ENCODE measurements at places on chromosomes 12 and 14. TPM values are rescaled to one million over a fixed set of nuclear protein-coding genes. Genes with fewer than 3 reads are reported as not detected.

The WNT1 gene
- 0.10 TPM for polyA plus RNA-seq

The GZMB gene
- 8.0 TPM for polyA plus RNA-seq

The NEUROD4 gene
- polyA plus RNA-seq: not detected

The KRT78 gene
- 0.20 TPM for polyA plus RNA-seq

The DCN gene
- 380 TPM for polyA plus RNA-seq

The NUP107 gene
- polyA plus RNA-seq: 22.9 TPM

The SPX gene
- polyA plus RNA-seq: not detected

The SMOC1 gene
- polyA plus RNA-seq: not detected

The EEA1 gene
- polyA plus RNA-seq: 3.0 TPM

The C12orf54 gene
- not detected for polyA plus RNA-seq

The SLC38A4 gene
- 3.5 TPM for polyA plus RNA-seq

The FBLN5 gene
- 19.5 TPM for polyA plus RNA-seq

The TSHR gene
- polyA plus RNA-seq: not detected

The SLC25A21 gene
- polyA plus RNA-seq: 0.13 TPM

The POU6F1 gene
- polyA plus RNA-seq: 1.2 TPM

The LTB4R2 gene
- polyA plus RNA-seq: not detected

The SOX5 gene
- polyA plus RNA-seq: 0.60 TPM

The SLC10A1 gene
- polyA plus RNA-seq: not detected

The KRT6A gene
- polyA plus RNA-seq: 6.0 TPM

The TMEM132C gene
- 1.8 TPM for polyA plus RNA-seq

The PCNX4 gene
- polyA plus RNA-seq: 10.2 TPM

The AP1G2 gene
- 41.6 TPM for polyA plus RNA-seq

The SERPINA3 gene
- polyA plus RNA-seq: 2.3 TPM

The CPNE6 gene
- polyA plus RNA-seq: not detected

The OR6C2 gene
- not detected for polyA plus RNA-seq

The EML5 gene
- 0.23 TPM for polyA plus RNA-seq

The UNC79 gene
- not detected for polyA plus RNA-seq

The NOP9 gene
- 29.0 TPM for polyA plus RNA-seq

The PPP1R1A gene
- polyA plus RNA-seq: 1.2 TPM

The PMEL gene
- polyA plus RNA-seq: 1.7 TPM

The PRB3 gene
- not detected for polyA plus RNA-seq

The ZC3H10 gene
- polyA plus RNA-seq: 1.2 TPM

The SIX4 gene
- not detected for polyA plus RNA-seq

The BTG1 gene
- 57.3 TPM for polyA plus RNA-seq

The MYO1A gene
- 89.5 TPM for polyA plus RNA-seq

The GLI1 gene
- polyA plus RNA-seq: 0.60 TPM

The C12orf42 gene
- polyA plus RNA-seq: not detected

The SERPINA1 gene
- polyA plus RNA-seq: 134 TPM

The TSPAN8 gene
- 808 TPM for polyA plus RNA-seq
